Renal cortex interstitium (tissue), 15 donors: ENCODE measurements at places on chromosomes 1 and 21. TPM values are rescaled to one million over a fixed set of nuclear protein-coding genes. Genes with fewer than 3 reads are reported as not detected.

DNA sequence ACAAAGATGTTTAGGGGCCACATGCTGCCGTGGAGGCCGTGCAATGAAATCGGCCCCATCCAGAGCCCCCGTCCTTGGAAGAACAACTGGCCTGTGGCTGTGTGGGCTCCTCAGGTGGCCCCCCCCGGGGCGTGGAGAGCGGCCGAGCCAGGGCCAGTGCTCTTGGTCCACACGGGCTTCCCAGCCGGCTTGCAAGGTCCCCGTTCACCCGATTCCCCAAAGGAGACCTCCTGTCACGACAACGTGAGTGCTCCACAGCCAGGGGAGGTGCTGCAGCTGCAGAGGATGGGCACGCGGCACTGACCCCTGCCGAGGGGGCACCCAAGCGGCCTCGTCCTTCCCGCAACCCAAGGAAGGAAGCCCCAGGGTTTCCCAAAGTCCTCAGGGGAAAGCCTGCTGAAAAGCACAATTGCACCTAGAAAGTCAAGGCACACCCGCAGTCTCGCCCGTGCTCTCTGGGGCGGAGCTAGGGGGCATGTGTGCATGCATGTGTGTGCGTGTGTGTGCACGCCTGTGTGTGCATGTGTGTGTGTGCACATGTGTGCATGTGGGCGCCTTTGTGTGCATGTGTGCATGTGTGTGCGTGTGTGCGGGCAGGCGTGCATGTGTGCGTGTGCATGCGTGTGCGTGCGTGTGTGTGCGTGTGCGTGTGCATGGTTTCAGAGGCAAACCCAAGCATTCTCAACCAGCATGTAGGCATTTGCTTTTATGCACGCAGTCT lies 48.2 kb downstream of the SLX9 start:
- DNase-seq, result no peak

DNA sequence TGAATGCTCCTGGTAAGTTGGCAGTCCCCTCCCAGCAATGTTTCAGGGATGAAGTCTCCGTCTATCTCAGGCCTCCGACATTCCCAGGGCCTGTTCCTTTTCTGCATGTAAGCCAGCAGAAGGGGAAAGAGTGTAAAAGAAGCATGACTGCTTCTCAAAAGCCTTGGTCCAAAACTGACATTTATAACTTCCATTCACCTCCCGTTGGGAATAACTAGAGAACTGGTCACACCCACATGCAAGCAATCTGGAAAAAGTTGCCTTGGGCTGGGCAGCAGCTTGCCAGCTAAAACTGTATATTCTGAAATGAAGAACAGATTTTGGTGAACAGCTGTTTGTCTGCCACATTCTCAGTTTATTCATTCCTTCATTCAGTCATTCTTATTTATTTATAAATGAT lies 24.2 kb upstream of the NPL start:
- no peak for DNase-seq

DNA sequence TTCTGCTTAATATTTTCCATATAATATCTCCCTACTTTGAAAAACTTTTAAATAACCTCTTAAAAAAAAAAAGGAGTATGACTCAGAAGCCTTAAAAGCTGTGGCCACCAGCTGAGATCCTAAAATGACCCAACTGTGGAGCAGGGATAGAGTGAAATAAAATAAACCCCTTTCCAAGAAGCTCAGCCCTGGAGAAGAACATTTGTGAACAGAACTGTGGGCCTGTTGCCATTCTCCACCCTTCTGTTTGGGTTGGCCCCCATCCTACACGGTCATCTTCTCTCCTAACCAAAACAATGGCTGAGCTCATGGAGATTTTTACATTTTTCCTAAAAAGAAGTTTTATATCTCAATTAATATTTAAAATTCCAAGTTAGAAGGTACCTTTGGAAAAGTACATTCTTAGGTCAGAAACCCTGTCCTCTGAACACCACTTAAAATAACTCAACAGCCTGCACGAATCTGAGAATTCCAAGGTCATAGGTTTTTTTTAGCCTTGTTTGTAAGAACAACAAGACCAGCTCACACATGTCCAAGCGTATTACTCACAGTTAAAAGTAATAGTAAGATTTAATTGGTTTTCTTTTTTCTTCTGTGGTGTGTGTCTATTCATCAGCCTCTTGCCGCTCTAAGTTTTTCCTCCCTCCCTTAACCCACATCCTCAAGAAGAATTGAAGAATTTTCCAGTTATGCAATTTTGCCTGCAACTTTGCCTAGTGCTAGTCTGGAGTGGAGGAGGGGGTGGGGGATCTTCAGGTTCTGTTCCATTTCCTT lies 107.7 kb upstream of the ERRFI1 start:
- no peak for DNase-seq

SLAMF9 gene
- polyA plus RNA-seq, result not detected

DNM3 gene
- 5.2 TPM for polyA plus RNA-seq

ZNF697 gene
- polyA plus RNA-seq, result 22.9 TPM

GRCh38 chr1:59689730-59690129 lies 125.0 kb upstream of the HOOK1 start:
- DNase-seq, result no peak

- no peak for DNase-seq
These were observed 14.6 kb downstream of the HUNK start for GRCh38 chr21:31887391-31887841.

CELA2B gene
- polyA plus RNA-seq, result 0.32 TPM

DNA sequence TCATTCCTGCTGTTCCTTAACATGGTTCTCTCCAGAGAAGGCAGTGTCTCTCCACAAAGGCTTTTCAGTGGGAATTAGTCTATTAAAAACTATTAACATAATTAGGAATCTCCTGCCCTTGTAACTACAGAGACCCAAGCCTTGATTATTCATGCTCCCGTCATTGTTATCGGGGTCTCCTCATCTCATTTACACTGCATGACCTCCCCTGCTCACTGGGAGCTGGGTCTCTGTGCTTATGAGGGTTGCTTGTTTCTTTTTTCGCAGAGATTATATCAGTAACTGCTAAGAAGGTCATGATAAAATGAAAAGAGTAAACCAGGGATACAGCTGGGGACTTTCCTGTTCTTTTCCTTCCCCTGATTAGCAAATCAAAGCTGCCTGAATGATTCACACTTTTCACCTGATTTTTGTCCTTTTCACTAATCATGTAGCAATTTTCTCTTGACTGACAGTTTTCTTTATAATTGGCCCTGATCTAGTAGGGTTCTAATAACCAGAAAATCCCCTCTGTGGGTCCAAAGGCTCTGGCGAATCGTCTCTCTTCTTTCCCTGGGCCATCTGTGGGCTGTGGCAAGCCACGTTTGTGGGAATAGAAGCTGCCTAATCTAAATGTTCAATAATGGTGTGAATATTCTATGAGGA lies 116.5 kb upstream of the BARHL2 start:
- no peak for DNase-seq

KCNN3 gene
- polyA plus RNA-seq, result 2.9 TPM

GRCh38 chr1:18390953-18391352 lies 89.8 kb upstream of the KLHDC7A start:
- no peak for DNase-seq

DNA sequence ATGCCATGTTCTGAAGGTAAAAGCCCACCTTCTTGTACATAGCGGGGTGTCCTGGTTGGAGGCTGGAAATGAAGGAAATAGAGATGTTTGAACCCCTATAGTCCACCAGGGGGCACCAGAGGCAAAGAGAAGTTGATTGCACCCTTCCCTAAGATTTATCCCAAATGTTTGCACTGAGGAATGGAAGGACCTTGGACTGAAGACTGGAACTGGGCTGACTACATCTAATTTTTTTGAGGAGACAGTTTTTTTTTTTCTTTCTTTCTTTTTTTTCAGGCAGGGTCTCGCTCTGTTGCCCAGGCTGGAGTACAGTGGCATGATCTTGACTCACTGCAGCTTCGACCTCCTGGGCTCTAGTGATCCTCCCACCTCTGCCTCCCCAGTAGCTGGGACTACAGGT lies 55.3 kb upstream of the EIF4G3 start:
- DNase-seq, result peak; percentile 50

GRCh38 chr1:66728021-66728420 lies 24.2 kb upstream of the DYNLT5 start:
- DNase-seq, result no peak

FYB2 gene
- polyA plus RNA-seq, result 0.37 TPM

GRCh38 chr1:203069030-203069747 lies 16.6 kb downstream of the MYOG start:
- peak; percentile 60 for DNase-seq
